ENCODE measurements at places on chromosomes 12 and 14. TPM values are rescaled to one million over a fixed set of nuclear protein-coding genes. Genes with fewer than 3 reads are reported as not detected.

The NANOG gene
- not detected for total RNA-seq

The BCAT1 gene
- 52.2 TPM for total RNA-seq

The CFAP54 gene
- 1.1 TPM for total RNA-seq

- no peak for DNase-seq
Observed at GRCh38 chr12:117884161-117884560, 84.6 kb downstream of the KSR2 start.

DNA sequence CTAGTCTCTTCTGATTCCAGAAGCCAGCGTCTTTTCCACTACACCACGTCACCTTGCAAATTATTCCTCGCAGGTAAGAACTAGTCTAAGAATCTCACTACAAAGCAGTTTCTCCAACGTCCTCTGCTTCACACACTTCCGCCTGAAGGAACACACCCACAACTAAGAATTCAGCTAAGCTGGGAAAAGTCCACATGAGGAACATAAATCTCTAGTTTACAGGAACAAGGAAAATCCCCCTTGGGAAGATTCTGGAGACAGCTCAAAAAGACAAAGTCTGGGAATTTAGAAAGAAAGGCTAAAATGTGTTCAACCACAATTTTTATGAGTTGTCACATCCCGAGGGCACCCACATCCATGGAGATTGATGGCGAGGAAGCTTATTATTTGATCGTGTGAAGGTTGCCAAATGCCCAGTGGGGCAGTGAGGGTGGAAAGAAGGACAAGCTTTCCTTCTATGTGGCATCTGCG, 780.2 kb upstream of the TBX3 start:
- DNase-seq, result no peak

DNA sequence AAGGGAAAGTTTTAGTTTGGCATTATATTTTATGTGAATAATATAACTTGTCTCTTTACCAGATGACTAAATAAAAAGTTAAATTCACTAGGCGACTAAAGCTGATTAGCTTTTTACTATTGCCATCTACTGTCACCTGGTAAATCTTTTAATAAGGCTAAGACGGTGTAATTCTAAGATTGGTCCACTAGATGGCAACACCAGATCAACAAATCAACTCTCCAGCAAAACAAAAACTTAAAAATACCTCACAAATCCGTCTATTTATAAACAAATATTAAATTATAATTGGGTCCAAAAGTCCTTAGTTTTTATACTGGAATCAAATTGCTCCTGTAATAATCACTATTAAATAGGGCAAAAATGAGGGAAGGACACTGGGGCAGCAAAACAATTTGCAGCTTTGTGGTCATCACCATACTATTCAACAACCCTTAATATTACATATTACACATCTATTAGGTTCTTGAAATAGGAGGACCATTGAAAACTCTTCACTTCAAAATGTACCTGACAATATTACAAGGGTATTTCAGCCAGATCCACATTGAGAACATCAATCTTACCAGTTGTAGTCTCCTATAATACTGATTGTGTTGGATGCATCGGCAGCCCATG, 47.9 kb downstream of the GALC start:
- DNase-seq, result peak; percentile 78

- no peak for DNase-seq
Observed at GRCh38 chr12:88416155-88416554, 164.1 kb downstream of the KITLG start.

- DNase-seq, result no peak
Observed at GRCh38 chr14:102525929-102526497, 16.4 kb upstream of the ANKRD9 start.

Measured in hematopoietic multipotent progenitor cell (in vitro differentiated cells).